ENCODE measurements at places on chromosomes 3 and 15.

- peak; percentile 35 for DNase-seq
Measured at GRCh38 chr15:80999623-81000036, 1.1 kb upstream of the TLNRD1 start.

DNA sequence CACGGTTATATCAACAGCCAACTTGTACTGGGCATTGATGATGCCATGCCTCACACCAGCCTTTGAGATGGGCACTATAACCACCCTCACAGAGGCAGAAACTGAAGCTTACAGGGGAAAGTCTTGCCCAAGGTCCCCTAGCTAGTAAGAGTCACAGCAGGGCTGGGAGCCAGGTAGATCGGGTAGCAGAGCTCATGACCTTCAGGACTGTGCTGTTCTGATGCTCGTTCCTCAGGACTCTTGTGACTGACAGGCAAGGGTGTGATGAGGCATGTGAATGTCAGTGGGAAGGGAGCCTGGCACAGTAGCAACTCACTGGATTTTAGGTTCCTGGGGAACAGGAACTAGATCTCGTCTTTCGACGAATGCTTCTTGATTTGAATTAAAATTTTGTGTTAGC, 65.7 kb downstream of the RLBP1 start:
- DNase-seq, result no peak

DNA sequence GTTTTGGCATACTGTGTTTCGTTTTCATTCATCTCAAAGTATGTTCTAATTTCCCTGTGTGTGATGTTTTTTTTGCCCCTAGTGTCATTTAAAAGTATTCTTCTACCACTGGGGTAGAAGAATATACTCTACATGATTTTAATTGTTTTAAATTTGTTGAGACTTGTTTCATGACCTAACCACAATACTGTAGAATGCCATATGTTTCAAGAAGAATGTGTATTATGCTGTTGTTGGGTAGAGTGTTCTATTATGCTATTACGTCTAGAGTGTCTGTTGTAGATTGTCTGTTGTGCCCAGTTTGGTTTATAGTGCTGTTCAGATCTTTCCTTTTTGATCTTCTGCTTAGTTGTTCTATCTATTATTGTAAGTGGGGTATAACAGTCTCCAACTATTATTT, 36.4 kb downstream of the PLSCR4 start:
- DNase-seq, result no peak

DNA sequence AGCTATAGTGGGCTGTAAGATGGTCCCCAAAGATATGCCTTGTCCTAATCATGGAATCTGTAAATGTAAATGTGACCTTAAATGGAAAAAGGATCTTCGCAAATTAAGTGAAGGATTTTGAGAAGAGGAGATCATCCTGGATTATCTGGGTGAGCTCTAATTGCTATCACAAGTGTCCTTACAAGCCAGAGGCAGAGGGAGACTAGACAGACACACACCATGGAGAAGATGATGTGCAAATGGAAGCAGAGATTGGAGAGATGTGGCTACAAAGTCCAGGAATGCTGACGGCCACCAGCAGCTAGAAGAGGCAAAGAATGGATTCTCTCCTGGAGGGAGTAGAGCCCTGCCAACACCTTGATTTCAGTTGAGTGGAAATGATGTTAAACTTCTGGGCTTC, 102.3 kb upstream of the PROK2 start:
- DNase-seq, result no peak

DNA sequence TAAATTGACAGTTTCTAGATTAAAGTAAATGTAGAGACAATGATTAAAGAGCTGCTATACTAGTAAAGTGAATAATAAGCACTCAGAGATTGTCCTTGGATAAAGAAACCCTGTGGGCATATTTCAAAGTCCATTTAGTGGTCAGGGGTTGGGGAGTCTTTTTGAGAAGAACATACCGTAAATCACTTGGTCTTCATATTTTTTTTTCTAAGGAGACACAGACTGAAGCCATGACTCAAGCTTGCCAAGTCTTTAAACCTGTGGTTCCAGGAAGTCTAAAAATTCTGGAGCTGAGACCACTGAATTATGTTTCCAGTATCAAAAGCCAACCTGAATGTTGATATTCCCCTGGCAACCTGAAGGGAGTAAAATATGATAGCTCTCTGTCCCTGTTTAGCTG, 171.0 kb downstream of the TPRG1 start:
- no peak for DNase-seq

DNA sequence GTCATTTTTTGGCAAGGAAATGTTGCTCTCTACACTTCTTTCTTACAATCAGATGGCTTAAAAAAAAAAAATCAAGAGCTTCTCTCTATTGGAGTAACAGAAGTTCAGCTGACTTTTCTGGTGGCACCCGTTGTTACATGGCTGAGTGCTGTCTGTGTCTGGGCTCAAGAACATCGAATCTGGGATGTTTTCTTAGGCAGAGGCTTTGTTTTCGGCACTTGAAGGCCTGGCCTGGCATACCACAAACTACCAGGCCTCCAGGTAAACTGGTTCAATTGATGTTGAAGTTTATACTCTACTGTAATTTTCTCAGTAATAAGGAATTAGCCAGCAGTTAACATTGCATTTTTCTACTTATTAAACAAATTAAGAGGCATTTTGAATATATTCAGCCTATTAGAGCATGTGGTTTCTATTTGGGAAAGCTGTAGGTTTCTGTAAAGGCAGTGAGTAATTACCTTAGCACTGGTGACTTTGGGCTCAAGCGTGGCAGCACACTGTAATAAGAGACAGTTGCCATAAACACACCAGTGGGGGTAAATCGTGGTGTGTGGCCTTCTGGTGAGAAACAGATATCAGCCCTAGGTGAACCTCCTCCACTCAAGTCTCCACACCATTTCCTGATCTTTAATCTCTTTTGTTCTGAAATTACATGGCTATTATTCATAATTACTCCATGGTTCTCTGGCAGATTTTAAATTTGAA, 544.7 kb downstream of the MECOM start:
- no peak for DNase-seq

- no peak for DNase-seq
Measured at GRCh38 chr15:63836579-63836978, 2.8 kb upstream of the HERC1 start.

DNA sequence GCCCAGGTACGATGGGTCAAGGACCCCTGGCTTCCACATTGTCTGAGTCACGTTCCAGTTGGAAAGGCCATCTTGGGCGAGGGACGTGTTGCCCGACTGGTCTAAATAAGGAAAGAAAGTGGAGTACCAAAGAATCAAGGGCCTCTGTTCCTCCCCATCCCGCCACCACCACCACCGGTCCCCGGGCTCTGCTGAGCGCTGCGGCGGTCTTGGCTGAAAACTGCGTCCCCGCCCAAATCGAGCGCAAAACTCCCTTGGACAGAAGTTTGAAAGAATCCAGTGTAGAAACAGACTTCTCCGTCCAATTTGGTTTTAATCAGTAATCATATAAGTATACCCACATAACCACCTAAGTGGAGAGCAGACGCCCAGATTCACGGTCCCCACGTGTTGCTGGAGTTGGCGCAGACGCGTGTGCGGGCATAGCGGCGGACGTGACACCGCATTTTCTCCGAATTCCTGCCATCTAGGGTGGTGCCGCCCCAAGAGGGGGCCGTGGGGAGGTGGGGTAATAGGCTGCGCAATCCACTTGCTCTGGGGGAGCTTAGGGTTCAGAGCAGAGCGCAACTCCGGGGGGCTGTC, 243.8 kb upstream of the TOPAZ1 start:
- no peak for DNase-seq

- no peak for DNase-seq
Measured at GRCh38 chr3:113005611-113006010, 14.8 kb downstream of the GTPBP8 start.

DNA sequence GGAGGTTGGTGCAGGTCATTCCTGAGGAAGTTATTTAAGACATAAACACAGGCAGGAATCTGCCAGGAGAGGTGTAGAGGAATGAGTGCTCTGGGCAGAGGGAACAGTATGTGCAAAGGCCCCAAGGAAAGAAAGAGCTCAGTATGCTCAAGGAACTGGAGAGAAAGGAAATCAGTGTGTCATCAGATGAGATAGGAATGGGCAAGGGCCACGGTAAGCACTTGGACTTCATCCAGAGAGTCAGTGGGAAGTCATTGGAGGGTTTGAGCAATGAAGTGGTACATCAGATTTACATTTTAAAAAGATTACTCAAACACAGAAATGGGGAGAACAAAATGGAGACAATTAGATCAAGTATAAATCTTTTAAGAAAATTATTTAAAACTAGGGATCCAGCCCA, 272.2 kb downstream of the ADAMTSL3 start:
- no peak for DNase-seq

DNA sequence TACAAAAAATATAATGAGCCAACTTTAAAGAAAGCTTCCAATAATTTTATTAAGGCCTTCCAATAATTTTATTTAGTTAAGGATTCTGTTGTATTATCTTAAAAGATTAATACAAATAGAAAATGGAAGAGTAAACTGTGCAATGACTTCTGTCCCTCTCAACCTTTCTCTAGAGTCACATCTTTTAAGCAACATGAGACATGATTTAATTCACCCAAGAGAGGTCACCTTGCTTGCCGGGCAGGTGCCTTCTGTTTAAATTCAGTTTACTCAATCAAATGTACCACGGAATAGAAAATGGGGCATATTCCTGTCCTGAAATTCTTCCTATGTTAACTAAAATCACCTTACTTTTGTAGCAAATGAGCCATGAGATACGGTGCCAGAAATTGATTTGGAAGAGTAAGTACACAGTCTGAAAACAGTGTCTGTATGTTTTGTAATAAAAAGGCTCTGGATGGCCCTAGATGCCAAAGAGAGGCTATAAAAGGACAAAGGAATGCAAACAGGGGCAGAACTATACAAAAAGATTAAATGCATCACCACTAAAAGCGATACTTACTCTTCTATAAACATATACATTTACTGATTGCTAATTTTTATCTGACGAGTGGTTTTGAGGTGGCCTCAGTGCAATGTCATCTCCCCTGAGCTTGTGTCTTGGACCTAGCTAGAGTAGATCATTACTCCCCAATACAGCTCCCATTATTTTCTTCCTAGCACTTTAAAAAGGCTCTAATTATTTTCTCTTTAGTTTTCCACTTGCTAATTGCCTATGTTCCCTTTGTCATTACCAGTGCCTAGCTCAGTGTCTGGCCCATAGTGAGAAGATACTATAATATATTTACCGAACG, 134.0 kb downstream of the FHIT start:
- DNase-seq, result no peak

GRCh38 chr15:48530528-48530927, 115.0 kb downstream of the FBN1 start:
- DNase-seq, result no peak

GRCh38 chr3:43996379-43997301, 245.0 kb upstream of the TOPAZ1 start:
- no peak for DNase-seq

- DNase-seq, result no peak
Measured at GRCh38 chr3:3353153-3353552, 173.7 kb upstream of the CRBN start.

DNA sequence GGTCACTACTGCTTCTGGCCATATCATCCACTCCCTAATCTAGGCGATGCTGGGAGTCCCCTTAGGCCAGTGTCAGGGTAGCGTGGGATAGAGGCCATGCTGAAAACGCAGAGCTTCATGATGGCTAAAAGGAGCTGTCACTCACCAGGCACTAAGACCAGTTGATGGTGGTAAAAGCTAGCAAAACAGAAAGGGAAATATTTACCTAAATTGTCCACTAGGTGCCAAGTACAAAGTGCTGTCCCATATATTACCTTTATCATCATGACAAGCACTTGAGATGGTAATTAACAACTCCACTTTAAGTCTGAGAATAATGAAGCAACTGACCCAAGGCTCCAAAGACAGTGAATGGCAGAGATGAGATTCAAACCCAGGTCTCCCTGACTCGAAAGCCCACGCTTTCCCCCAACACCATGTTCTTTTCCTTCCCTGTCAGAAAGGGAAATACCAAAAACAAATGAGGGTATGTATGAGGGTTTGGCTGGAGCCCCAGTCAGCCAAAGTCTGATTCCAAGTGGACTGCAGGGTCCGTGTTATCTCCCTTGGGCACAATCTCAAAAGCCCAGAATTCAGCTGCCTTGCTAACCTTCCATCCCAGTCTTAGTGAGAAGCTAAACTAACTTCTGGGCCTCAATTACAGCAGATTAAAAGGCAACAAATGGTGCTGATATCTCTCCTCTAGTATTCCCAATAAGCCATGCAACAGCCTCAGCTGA, 84.7 kb downstream of the RBPMS2 start:
- no peak for DNase-seq

DNA sequence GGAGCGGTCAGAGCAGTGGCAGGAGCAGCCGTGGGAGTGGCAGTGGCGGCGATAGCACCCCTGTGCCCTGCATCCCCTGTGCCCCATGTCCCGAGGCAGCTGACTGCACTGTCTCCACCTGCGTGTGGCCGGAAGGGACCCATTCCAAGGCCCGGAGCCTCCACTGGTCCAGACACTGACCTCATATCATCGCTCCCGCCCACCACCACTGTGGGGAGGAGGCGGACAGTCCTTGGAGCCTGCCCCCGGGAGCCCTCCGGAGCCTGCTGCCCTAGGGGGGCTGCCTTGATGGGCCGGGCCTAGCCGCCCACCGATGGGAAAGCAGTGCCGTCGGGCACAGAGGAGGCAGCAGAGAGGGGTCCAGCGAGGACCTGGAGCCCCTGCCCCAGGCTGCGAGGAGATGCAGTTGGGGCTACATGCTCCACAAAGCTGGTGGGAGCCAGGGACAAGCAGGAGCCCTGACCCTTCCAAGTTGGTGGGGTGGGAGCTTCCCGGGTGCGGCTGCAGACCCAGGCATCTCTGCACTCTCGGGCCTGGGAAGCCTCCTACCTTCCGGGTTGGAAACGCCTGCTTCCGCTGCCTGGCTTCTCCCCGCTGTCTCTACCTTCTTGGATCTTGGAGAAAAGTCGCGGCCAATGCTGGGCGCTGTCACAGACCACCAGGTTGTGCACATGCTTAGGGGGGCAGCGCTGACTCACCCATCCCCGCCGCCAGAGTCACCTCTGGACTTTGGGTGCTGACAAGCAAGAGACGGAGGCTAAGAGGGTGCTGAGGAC, 283.2 kb upstream of the ROBO1 start:
- no peak for DNase-seq

- no peak for DNase-seq
Measured at GRCh38 chr15:82647045-82647834, at the start of gene CPEB1. CPEB1 (minus strand) TSS chr15:82647363; CDS start chr15:82628459, 18,904 bp downstream.

DNA sequence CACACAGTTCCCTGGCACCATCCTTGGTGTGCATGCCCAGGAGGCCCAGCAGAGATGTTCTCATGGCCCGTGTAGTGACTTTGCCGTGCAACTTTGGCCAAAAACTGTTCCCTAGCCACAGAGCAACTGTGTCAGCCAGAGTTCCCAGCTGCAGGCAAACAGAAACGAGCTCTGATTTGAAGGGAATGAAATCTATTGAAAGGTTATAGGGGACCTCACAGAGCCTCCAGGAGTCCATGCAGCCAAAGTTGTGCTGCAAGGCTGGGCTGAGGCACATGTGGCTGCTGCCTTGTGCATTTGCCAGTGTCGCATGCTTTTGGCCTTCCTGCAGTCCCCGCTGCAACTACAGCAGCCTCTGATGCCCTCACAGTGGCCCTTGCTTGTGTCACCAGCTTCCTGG, 70.5 kb downstream of the PLXNA1 start:
- DNase-seq, result no peak

DNA sequence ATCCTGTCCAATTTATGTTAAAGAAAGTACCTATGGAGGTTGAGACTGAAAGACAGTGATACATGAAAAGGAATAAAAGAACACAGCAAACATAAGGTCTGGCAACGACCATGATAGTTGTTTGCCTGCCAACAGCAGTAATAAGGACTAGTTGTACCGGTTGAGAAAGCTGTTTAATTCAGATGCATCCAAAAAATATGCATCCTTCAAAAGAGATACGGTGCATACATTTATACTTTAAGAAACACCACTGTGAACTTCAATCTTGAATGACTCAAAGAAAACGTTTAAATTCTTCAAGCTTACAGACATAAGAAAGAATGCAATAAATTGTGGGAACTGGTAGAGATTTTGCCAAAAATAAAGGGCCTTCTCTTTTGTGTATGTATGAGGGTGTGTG, 492.1 kb downstream of the NLGN1 start:
- no peak for DNase-seq

Data from effector CD4-positive, alpha-beta T cell (primary cell).